Eye (tissue), 1 donor: ENCODE measurements at places on chromosomes 5 and 9.

DNA sequence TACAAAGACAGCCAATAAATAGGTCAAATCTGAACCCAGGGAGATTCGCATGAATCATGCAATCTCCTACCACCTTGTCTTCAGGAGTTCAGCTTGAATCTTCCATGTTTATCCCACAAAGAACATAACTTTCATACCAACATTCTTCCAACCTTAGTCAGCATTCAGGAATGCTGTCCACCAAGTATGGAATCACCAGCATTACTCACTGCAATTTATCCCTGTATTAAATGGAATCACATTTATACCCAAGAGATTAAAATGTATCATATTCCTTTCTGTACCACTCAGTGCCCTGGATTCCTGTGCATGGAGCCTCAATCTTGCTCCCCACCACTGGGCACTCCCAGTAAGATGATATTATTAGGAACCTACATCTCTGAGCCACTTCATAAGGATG, 162.6 kb downstream of the GLIS3 start:
- peak; percentile 59 for DNase-seq

DNA sequence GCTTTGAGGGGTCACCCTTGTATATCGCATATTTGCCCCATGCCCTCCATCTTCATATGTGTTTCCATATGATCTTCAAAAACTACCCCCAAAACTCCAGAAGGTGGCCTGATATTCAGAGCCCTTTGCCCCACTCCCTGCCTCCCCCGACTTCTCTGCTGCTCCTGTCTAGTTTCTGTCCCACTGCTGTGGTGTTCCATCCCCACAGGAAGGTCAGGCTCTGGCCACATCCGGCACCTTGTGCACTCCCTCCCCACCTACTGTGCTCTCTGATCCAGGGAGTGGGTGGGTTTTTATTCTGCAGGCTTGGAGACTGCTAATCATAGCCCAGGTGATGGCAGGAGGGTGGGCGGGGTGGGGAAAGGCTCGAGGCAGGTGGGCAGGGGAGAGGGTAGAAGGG, 52.4 kb downstream of the TMOD1 start:
- no peak for DNase-seq

DNA sequence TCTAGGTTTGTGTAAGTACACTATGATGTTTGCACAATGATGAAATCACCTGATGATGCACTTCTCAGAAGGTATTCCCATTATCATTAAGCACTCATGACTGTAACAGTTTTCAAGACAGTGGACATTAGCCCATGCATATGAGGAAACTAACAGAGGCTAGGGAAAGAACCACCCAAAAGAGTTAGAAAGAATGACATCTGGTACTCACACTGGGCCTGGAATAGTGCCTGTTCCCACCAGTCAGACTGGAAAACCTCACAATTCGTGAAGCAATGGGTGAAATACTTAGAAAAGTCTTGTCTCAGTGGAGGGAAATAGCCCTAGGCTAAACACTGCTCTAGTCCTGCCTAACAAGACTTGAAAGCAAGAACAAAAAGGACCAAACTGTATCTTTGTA, 117.4 kb upstream of the GDNF start:
- DNase-seq, result no peak

DNA sequence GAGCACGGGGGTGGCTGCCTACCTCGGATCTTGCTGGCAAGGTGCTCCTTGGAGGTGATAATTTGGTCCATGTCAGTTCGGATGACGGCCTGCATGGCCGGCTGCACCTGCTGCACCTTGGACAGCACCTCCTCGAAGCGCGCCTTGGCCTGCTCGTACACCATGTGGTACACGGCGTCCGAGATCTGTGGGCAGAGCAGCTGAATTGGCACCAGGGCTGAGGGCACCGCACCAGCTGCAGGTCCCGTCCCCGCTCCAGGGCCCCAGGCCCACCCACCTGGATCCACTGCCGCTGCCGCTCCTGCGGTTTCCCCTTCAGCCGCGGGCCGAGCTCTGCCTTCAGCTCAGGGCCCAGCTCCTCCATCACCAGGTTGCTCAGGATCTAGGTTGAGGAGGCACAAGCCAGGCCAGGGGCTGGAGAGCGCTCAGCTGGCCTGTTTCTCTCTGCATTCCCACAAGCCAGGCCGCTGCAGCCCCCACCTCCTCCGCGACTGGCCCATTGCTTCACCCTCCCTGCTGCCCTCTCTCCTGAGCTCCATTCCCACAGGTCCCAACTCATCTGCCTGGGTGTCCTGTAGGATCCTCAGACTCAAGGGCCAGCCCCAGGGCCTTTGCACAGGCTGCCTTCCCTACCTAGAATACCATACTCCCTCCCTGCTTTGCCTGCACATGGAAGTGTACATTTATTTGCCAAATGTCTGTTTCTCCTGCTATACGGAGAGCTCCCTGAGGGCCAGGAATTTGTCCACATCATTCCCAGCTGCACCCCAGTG, 65.7 kb downstream of the LRSAM1 start:
- no peak for DNase-seq

DNA sequence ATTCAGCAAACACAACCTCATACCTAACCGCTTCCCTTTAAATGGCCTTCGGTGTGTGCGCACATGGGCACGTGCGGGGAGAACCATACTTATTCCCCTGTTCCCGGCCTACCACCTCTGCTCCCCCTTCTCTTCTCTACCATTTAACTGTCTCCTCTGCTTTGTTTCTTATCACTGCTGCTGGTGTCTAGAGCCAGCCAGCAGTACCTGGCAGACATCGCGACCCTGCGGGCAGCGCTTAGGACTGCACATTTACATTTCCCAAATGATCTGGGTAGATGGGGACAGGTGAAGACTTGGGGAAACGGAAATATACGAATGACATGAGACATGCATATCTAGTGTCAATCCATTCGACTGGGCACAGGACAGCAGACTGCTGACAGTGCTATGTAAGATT, 56.6 kb downstream of the PSMB7 start:
- no peak for DNase-seq

GRCh38 chr5:119287547-119288111, 68.2 kb upstream of the TNFAIP8 start:
- DNase-seq, result no peak

DNA sequence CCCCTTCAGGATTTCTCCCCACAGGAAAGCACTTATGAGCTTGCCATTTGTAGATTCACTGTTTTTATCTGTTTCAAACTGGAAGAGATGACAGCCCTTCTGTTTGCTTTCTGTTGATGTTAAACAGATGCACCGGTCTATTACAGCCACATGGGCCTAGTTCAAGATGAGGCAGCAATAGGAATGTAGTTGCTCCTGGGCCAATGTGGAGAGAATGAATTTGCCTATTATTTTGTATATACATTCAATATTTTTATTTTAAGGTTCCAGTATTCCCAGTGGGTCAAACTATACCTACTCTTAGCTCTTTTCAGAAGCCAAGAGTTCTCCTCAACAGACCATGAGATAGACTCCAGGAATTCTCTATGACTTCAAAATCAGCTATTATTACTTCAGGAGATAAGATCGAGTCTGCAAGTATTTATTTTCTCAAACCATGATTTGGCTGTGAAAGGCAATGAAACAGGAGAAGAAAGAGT, 461.6 kb downstream of the RASEF start:
- DNase-seq, result peak; percentile 49

GRCh38 chr9:81264516-81264915, 424.8 kb downstream of the TLE1 start:
- peak; percentile 49 for DNase-seq

DNA sequence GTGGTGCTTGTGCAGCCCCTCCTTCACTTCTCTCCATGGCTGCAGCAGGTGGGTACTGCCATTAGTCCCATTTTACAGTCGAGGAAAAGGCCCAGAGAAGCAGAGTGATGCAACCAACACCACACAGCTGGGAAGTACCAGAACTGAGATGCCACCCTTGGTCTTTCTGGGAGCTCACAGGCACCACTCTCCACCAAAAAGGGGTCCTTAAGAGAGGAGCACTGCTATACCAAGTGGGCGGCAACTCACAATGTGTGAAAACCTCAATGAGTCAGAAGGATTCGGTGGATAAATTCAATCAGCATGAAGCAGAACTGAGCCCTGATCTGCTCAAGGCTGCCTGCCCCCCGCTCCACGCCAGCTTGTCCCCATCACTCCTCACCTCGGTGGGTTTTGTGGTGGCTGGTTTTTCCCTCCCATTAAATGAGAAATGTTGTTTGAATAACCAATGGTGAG, 213.7 kb downstream of the FSTL4 start:
- no peak for DNase-seq

DNA sequence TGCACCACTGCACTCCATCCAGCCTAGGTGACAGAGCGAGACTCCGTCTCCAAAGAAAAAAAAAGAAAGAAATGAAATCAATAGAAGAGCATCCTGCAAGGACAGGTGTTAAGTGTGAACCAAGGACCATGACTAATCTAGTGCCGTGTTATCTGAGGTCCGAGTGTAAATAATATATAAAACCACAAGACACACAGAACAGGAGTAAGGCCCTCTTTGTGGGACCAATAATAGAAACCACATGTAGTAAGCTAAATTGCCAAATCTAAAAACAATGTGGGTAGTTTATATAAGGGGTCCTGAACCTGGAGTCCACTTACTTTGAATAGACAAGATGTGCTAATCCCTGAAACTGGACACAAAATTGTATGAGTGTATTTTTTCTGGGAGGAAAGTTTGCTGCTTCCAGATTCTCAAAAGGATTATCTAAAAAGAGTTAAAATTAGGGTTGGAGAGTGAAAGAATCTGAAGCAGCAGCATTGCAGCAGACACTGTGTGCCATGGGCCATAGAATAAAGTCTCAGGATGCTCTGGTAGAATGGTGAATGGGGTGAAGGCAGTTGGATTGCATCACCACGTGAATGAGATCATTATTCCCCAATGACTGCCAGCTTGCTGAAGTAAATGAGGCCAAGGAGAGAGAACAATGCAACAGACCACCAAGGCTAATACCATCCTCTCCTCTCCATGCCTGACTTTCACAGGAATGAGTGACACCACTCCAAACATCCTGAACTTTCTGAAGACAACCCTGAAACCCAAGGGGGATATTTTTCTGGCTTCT, 222.7 kb downstream of the DCP2 start:
- DNase-seq, result peak; percentile 68

GRCh38 chr9:109707355-109707754, 72.6 kb upstream of the PALM2AKAP2 start:
- DNase-seq, result no peak

DNA sequence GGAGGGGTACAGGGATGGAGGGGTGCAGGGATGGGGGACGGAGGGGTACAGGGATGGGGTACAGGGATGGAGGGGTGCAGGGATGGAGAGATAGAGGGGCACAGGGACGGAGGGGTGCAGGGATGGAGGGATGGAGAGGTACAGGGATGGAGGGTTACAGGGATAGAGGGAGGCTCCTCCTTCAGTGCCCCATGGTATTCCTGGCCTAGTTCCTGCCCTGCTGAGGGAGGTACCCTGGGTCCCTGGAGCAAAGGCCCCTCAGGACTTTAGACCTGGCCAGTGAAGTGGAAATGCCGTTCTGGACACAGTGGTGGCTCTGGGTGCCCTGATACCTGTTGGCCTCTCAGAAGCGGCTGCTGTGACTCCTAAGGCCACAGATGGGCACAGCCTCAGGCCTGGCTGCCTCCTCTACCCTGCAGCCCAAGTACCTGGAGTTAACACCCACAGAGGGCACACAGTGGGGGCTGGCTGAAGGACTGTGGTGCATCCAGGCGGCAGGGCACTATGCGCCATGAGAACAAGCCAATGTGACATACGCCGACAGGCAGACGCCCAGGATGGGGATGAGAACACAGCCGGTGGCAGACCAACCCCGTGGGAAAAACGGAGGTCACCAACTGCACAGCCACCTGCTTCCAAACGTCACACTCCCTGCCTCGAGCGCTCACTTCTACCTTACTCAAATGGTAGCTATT, 8.4 kb downstream of the PTGES2 start:
- no peak for DNase-seq

DNA sequence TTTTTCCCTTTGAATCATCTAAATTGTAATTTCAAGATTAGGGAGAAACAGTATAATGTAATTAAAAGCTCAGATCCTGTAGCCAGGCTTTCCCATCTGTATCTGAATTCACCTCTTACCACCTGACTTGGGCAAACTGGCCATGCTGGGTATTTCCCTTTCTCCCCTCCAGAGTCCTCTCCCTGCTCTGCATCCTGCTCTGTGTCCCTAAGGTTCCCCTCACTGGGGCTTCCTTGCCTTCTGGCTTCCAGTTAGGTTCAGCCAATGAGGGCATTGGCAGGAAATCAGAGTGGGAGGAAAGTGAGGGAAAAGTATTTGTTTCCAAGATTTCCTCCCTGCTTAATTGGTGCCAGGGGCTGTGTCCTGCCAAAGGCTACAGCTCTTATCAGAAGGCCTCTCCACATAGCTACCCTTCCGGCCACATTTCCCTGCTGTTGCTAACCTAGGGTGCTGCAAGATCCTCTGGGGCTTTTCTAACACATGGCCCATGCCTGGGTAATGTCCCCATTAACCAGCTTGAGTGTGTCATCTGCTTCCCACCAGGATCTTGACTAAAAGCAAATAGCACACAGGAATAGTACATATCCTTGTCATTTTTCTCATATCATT, 51.0 kb upstream of the MPDZ start:
- DNase-seq, result no peak

DNA sequence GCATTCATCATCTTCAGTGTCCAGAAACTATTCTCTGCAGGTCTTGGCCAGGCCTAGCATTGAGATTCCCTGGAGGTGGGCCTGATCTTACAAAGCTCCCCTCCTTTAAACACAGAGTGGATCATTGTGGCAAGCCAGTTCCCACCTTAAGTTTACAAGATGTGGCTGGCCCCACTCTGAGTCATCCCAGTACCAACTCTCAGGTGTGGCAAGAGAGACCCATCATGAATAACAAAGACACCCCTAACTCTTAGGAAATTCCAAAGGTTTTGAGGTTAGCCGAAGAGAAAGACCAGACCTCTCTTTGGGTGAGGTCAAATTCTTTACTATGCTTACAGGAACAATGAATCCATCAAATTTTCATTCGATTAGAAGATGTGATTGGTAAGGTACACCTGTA, 78.2 kb downstream of the RFK start:
- DNase-seq, result no peak

DNA sequence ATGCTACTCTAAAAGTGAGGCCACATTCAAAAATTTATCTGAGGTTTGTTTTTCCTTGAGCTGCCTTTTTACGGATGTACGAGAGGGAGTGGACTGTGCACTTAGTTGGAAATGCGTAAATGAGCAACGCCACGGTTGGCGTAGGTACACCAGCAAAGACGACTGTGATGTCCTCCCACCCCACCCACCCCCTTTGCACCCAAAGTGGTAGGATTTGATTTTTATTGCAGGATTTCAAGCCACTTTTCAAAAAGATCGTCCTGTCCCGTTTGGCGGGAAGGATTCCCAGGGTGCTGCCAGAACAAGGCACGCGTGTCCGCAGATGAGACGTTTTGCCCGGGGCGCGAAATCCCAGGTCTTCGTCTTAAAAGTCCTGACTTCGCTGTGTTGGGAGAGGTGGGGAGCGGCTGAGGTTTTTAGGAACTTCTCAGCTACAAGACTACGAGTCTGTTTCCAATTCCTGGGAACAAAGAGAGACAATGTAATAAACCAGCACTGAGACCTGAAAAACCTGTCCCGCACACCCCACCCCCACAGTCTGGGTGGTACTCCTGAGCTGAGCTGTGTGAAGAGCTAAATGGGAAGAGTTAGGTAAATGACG, 1.0 kb upstream of the TLE1 start:
- peak; percentile 77 for DNase-seq
